ENCODE measurements at places on chromosomes 12 and 14. TPM values are rescaled to one million over a fixed set of nuclear protein-coding genes. Genes with fewer than 3 reads are reported as not detected.

The TCL1B gene
- total RNA-seq, result not detected

GRCh38 chr14:35388656-35389314 is 15.8 kb downstream of the NFKBIA start:
- no peak for DNase-seq

DNA sequence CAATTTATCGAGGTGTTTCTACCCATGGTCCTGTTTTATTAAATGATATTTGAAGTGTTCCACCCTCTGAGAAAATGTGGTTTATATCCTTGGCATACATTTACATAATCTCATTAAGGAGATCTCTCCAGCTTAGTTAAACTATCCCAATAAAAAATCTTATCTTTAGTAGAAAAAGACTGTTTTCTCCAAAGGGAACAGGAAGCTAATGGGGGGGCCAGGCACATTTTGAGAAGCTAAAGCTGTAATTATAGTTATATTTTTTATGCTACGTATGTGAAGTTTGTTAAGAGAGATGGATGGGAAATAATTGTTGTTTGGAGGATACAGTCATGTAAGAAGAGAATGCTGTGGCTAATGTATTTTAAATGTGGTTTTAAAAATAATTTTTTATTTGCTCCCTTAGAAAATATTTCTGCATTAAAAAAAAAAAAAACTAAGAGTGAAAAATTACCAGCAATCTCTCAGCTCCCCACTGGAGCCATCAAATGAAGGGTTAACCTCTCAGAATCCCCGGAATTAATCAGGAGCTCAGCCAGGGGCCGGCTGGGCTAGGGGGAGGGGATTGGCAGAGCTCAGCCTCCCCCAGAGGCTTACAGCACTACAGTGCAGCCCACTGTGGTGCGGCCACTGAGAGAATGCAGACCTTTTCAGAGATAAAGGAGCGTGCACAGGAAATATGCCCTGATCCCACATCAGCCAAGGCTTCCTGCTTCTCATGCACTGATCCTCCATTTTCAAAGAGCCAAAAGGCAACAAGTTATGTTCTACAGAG is 185.8 kb downstream of the EGLN3 start:
- DNase-seq, result no peak

The SLC15A5 gene
- not detected for total RNA-seq

The TBC1D30 gene
- 0.20 TPM for total RNA-seq

The OR6C6 gene
- total RNA-seq, result not detected

DNA sequence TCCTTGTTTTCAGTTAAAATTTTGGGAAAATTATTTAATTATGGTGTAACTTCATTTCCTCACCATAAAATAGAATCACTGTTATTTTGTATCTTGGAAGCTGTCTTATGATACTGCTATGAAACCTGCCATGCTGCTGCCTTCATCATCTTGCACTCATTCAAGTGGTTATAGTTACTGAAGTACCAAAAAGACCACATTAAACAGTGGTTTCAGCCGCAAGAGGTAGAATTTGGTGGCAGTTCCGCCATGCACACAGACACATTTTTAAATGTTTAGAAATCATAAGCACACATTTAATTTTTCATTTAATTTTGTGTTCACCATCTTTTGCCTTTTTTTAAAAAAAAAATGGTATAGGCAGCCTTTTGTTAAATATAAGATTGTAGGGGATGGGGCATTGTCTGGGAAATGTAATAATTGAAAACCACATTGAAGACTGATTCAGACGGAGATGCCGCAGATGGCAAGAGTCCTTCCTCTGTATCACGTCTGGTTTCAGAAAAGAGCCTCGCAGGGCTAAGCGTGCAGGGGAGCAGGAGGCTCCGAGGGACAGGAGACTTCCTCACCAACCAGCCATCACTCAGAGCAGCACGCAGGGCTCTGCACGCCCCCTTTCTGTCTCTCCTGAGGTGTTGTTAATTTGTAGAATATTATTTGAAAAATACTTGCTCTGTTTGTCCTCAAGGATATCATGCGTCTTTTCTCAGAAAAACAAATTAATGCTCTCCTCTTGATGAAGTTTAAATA is 115.2 kb upstream of the PELI2 start:
- DNase-seq, result peak; percentile 11

- DNase-seq, result no peak
Observed at GRCh38 chr12:114562654-114563053, 121.3 kb downstream of the TBX3 start.

GRCh38 chr14:92601757-92602417 is 88.3 kb downstream of the RIN3 start:
- no peak for DNase-seq

- no peak for DNase-seq
Observed at GRCh38 chr12:106039242-106039641, 99.5 kb downstream of the NUAK1 start.

Measured in T-helper 17 cell (primary cell).